ENCODE measurements at places on chromosomes 4 and X. TPM values are rescaled to one million over a fixed set of nuclear protein-coding genes. Genes with fewer than 3 reads are reported as not detected.

Gene KIAA1210
- not detected for total RNA-seq

Gene GUCY1A1
- total RNA-seq = 135 TPM

Gene USP9X
- 87.8 TPM for total RNA-seq

Gene DCAF12L2
- total RNA-seq = not detected

Gene CXorf49B
- total RNA-seq = not detected

Gene TEX13B
- not detected for total RNA-seq

Data from thoracic aorta (tissue), 2 donors.